ENCODE measurements at places on chromosomes 7 and 10.

DNA sequence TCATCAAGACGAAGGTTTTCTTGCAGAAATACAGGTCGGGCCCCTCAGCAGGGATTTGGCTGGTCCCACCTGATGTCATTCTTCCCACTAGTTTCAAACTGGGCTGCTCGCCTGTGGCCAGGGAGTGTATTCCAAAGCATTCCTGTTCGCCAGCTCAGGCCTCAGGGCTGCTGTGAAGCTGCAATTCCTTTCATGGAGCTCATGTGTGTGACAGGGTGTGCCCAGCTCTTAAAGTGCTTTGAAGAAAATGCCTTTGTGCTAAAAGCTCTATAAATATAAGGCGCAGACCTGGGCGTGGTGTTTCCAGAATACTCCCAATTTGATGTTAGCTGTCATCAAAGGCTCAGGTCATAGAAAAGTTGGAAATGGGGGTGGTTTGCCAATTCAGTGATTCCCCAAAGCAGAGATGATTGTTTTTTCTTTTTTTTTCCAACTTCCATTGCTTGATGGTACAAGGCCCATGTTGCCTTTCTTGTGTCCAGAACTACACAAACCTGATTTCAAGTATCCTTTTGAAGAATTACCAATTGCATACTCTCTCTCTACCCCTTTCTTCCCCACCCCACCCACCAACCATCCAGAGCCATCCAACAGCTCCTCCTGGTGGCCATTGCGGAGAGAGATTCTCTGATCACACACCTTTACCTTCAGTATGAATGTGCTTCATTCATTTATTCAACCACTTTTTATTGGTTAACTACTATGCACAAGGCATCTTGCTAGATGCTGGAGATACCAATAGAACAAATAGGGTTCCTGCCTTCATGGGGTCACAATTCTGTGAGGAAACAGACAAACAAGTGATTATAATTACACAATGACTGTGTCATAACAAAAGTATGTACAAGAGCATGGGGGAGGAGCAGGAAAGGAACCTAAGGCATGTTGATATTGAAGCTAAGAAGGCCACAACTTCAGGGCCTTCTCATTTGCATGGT, 297.3 kb upstream of the LYZL1 start:
- DNase-seq: no peak

GRCh38 chr10:75342397-75342796, 59.2 kb downstream of the ZNF503 start:
- DNase-seq: no peak

DNA sequence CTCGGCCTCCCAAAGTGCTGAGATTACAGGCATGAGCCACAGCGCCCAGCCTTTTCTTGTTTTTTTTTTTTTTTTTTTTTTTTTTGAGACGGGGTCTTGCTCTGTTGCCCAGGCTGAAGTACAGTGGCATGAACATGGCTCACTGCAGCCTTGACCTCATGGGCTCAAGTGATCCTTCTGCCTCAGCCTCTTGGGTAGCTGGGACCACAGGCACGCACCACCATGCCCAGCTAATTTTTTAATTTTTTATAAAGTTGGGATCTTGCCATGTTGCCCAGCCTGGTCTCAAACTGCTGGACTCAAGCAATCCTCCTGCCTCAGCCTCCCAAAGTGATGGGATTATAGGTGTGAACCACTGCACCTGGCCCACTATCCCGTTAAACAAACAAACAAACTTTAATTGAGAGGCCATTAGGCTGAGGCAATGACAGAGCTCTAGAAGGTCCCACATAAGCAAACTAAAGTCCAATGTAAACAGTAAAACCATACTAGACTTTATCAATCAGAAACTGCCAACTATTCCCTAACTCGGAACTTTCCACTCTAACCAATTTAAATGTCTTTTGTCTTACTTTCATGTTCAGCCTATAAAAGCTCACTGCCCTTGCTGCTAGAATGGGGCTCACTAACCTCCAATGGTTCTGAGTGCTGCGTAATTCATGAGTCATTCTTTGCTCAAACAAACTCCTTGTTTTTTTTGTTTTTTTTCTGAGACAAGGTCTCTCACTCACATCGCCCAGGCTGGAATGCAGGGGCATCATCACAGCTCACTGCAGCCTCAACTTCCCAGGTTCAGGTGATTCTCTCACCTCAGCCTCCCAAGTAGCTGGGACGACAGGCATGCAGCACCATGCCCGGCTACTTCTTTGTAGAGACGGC, 1.9 kb downstream of the DHX32 start:
- DNase-seq: no peak

DNA sequence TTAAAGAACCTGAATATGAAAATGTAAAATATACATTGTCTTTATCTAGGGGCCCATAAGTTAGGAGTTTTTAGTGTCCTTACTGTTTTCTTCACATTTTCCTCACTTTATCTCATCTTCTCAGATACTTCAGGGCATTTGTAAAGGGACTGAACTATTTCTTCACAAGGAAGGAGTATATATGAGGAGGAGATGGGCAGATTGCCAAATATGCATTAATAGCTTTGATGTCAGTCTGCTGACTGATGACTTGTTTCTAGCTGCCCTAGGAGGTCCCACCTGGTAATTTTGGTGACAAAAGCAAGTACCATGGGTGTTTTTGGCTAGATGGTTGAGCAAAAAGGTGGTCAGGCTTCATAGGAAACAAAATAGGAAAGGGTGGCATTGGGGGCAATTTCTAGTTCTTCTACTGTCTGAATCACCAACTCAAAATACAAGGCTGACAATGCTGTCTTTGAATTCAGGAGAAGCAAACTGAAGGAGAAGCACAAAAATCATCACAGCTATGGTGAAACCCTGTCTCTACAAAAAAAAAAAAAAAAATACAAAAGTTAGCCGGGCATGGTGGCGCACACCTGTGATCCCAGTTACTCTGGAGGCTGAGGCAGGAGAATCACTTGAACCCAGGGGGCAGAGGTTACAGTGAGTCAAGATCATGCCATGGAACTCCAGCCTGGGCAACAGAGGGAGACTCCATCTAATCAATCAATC, 10.4 kb upstream of the STRIP2 start:
- no peak for DNase-seq

- no peak for DNase-seq
These were observed 111.5 kb upstream of the GPR26 start for GRCh38 chr10:123554656-123555055.
